T-helper 17 cell (primary cell): ENCODE measurements at places on chromosomes 6 and 20. TPM values are rescaled to one million over a fixed set of nuclear protein-coding genes. Genes with fewer than 3 reads are reported as not detected.
A peak's percentile ranks its signal among the peaks of the same experiment; 100 is the strongest.

DNA sequence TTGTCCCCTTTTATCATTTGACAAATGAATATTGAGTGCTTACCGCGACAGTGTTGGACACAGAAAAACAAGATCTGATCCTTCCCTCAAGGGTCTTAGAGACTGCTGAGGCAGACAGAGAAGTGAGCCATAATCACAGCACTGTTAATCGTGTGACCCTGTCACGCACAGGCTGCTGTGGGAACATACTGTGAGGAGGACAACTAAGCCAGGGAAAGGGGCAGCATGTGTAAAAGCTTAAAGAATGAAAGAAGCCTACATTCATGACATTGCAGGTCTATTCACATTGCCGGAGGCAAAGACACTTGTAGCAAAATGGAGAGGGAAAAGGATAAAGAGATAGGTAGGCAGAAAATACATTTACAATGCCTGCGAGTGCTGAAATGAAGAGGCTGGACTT lies 32.7 kb downstream of the TRDN start:
- H3K4me1 ChIP-seq = no peaks in the 10 kb centered on the region
- DNase-seq = no peak
- H3K36me3 ChIP-seq = no peaks in the 10 kb centered on the region
- H3K4me3 ChIP-seq = no peak overlapping the region

- H3K4me1 ChIP-seq = peaks cover 6% of the 10 kb centered on the region
- no peak for DNase-seq
- H3K27me3 ChIP-seq = no peaks in the 10 kb centered on the region
- H3K4me3 ChIP-seq = no peak overlapping the region
- peaks cover 9% of the 10 kb centered on the region for H3K36me3 ChIP-seq
These were observed 8.4 kb upstream of the GABRR2 start for GRCh38 chr6:89323511-89323971.

GRCh38 chr6:167153521-167153959 lies 4.2 kb downstream of the GPR31 start:
- peak overlapping the region; percentile 81 for H3K4me3 ChIP-seq
- peaks cover 2% of the 10 kb centered on the region for H3K36me3 ChIP-seq
- H3K27me3 ChIP-seq = no peaks in the 10 kb centered on the region
- peaks cover 23% of the 10 kb centered on the region for H3K4me1 ChIP-seq
- DNase-seq = no peak

- no peak for DNase-seq
- H3K27ac ChIP-seq = no peak overlapping the region
- no peaks in the 10 kb centered on the region for H3K27me3 ChIP-seq
- no peaks in the 10 kb centered on the region for H3K4me1 ChIP-seq
These were observed 32.7 kb downstream of the COL21A1 start for GRCh38 chr6:56214703-56215101.

GRCh38 chr6:35082733-35083403 lies 58.3 kb downstream of the TCP11 start:
- no peak overlapping the region for H3K4me3 ChIP-seq
- no peak for DNase-seq
- H3K4me1 ChIP-seq = peaks cover 4% of the 10 kb centered on the region
- H3K27me3 ChIP-seq = no peaks in the 10 kb centered on the region
- H3K27ac ChIP-seq = no peak overlapping the region
- H3K36me3 ChIP-seq = peaks cover 13% of the 10 kb centered on the region

DNA sequence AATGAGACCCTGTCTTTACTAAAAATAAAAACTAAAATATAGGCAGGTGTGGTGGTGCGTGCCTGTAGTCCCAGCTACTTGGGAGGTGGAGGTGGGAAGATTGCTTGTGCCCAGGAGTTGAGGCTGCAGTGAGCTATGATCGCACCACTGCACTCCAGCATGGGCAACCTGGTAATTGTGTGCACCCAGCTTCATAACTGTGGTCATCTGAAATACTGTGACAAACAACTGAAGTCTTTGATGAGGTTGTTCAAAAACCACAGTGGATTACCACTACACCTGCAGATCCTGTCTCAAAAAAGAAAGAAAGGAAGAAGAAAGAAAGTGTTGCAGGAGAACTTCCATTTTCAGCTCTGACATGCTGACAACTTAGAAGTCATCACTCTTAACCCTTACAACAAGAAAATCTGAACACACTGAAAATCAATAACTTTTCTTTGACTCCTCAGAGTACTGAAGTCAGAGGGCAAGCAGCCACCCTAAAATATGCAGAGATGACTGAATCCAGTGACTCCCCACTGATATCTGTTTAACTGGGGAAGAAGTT lies 13.8 kb upstream of the ZBP1 start:
- peaks cover 2% of the 10 kb centered on the region for H3K36me3 ChIP-seq
- no peak for DNase-seq
- H3K27me3 ChIP-seq = no peaks in the 10 kb centered on the region

DNA sequence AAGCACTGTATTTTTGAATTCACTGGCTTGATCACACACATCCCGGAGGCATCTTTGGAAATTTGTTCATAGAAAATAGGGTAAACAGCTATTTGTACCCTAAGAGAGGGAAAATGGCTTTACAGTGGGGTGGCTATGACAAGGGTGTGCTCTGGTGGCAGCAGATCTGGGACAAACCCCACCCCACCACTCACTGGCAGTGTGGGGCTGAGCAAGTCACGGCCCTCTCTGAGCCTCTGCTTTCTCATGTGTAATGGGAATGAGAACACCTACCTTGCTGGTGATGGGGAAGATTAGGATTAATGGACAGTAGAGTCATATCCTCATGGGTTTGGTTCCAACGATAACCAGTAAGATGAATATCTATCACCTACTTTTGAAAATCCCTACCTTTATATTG lies 78.0 kb downstream of the KCNB1 start:
- H3K4me1 ChIP-seq = no peaks in the 10 kb centered on the region
- H3K36me3 ChIP-seq = peaks cover 5% of the 10 kb centered on the region
- no peak for DNase-seq
- H3K27me3 ChIP-seq = peaks cover 46% of the 10 kb centered on the region

DNA sequence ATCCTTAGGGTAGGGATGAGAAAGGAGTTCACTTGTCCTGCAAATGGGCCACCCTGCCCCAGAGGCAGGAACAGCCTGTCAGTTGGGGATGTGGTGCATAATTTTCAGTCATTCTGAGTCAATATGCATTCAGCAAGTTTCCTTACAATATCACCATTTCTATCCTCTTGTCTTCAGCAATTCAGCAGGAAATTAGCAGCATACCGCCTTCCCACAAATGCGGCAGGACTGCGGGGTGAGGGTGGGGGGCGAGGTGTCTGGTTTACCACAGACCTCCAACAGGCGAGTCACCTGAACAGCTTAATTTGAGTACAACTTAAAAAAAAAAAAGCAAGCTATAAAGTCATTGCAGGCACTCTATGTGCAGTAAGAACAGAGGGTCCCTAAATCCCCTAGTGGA lies 126.8 kb downstream of the MAP3K7 start:
- H3K36me3 ChIP-seq = no peaks in the 10 kb centered on the region
- H3K27ac ChIP-seq = peak overlapping the region; percentile 88
- H3K4me3 ChIP-seq = no peak overlapping the region
- peaks cover 47% of the 10 kb centered on the region for H3K4me1 ChIP-seq

DNA sequence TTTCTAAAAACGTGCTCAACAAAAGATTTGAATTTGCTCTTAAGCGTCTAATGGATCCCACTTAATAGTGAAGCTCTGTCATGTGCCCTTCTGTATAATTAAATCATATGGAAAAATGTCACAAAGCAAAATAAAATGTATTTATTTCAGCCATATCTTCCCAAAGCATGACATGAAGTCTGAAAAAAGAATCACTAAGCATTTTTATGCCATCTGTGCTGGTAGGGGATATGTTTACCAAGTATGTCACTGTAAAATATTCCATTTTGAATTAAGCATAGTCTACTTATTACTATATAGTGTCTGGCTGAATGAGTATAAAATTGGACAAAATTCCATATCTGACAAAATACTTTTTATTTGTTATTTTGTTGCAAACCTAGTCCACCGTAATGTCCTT lies 248.0 kb upstream of the QKI start:
- H3K27ac ChIP-seq = no peak overlapping the region
- peaks cover 4% of the 10 kb centered on the region for H3K4me1 ChIP-seq
- no peaks in the 10 kb centered on the region for H3K36me3 ChIP-seq
- no peak overlapping the region for H3K4me3 ChIP-seq
- no peak for DNase-seq

DNA sequence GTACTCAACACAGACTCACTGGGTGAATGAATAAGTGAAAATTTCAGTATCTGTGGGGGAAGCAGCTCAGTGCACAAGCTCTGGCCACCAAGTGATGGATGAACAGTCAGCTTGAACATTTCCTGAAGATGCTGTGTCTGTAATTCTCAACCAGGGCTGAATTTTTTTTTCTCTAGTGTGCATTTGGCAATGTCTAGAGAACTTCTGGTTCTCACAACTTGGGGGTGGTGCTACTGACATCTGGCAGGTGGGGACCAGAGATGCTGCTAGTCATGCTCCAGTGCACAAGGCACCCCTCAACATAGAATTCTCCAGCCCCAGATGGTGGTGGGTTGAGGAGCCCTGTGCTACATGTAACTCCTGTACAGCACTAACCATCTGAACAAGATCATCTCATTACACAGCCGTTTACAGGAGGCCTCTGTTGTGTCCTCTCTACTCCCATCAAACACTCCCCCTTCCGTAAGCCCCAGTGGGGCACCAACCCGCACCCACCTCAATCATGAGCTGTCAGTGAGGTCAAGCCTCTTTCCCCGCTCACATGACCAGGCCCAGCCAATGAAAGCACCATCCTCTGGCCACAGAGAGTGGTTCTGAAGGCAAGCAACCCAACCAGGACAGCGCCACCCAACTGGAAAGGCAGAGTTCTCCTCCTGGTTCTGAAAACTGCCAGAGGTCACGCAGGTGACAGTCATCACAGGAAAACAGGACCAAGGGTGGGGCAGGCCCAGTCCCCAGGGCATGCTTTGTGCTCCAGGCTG lies 103.9 kb upstream of the PMEPA1 start:
- H3K27ac ChIP-seq = no peak overlapping the region
- H3K36me3 ChIP-seq = no peaks in the 10 kb centered on the region
- DNase-seq = no peak
- peaks cover 23% of the 10 kb centered on the region for H3K27me3 ChIP-seq

Gene FOXF2
- total RNA-seq = not detected

Gene PGM3
- 18.6 TPM for total RNA-seq

Gene PRSS16
- 2.0 TPM for total RNA-seq

Gene TCF15
- total RNA-seq = not detected
